Endothelial cell (in vitro differentiated cells): ENCODE measurements at places on chromosomes 11 and 22.

DNA sequence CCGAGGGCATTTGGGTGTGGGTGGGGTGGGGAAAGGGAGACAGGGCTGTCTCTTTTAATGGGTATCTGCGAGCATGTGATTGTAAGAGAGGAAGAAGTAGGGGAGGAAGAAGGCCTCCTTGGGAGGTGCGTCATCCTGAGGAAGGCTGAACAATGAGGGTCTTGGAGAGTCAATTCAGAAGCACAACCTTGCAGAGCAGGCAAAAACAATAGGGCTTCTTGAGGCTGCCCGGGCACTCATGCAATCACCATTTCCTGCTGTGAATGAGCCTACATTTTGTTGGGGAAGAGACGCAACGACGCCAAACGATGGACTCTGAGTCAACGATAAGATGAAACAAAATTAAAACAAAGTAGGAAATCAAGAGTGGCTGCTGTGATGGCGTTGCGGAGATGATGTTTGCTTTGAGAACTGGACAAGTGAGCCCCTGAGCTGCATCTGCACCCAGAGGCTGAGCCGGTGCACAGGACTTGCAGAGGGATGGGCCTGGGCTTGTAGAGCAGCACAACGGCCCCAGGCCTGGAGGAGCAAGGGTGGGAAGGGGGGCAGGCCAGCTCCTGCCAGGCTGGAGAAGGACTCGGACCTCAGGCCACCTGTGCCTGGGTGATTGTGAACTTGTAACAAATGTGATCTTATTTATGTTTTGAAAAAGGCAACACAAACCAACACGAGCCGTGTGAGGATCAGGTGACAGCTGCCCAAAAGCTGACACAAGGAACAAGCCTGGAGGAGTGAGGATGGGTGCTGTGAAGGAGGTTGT, 92.3 kb upstream of the B3GAT1 start:
- DNase-seq: no peak

DNA sequence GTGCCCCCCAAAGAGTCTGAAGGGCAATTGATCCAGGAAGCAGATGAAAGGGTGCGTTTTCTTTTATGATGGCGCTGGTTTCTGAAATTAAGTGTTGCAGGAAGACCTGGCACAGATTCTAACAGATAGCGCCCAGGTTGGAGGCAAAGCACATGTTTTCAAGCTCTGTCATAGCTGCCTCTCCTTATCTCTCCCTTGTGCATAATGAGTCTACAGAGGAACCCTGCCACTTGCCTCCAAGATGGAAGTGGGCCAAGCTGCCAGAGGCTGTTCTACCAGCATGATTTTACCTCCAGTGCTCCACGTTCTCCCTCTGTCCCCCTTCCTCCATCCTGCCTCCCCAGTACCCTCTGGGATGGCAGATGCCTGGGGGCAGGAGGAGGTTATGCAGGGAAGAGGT, 30.0 kb upstream of the TLCD5 start:
- DNase-seq: no peak

- no peak for DNase-seq
Measured at GRCh38 chr11:115764176-115764575, 260.0 kb upstream of the CADM1 start.

GRCh38 chr22:31734512-31734911, 15.4 kb downstream of the PRR14L start:
- no peak for DNase-seq

- DNase-seq: no peak
Measured at GRCh38 chr11:10409207-10409661, 45.8 kb upstream of the AMPD3 start.

DNA sequence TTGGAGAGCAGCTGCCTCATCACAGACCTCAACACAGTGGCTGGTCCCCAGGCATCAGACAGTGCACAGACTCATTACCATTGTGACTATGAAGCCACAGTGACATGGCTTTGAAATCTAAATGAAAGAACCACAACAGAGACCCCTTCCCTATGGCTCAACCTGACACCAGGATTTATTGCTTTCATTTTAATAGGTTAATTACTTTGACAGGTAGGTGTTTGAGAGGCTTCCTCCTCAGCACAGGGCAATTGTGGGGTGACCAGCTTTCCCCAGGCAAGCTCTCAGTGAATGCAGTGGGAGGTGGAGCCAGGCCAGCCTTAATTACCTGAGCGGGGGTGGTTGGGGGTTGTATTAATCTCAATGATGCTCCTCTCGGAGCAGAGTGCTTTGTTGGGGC, 102.3 kb downstream of the CHST1 start:
- DNase-seq: no peak

DNA sequence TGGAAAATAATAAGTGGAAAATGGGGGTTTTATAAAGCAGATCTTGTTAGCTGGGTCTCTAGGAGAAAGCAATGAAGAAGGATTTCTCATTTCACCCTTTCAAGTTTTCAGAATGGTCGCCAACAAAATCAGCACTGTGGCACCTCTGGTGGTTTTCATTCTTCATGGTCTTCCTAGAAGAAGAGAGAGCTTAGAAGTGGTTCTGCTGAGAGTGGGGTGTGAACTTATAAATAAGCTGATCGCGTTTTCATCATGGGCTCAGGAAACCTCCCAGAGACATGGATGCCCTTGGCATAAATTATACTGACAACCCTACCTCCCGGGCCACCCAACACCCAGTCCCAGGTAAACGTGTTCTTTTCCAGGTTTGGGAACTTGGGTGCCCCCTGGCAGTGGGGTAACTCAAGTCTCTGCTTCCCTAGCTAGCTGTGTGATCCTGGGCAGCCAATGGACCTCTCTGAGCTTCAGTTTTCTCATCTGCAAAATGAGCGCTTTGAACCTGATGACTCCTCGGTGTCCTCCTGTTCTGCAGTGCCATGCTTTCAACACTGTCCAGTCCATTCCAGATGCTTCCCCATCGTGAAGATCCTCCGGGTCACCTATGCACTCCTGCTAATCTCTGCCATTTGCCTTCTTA, 72.6 kb upstream of the GRAMD1B start:
- no peak for DNase-seq

DNA sequence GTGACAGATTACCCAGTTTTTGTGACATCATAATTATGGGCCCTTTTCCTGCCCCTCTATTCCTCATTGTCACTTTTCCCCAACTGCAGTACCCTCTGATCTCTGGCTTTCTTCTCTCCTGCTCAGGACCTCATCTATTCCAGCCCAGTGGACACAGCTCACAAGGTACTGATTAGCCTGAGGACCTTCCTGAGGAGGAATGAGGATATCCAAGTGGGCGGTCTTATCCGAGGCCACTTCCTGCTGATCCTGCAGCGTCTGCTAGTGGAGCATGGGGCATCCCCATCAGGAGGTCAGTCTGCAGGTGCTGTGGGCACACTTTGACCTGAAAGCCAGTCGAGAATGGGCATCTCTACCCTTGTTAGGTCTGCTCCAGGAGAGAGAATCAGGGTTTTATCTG, 24.5 kb upstream of the CCDC134 start:
- DNase-seq: no peak

DNA sequence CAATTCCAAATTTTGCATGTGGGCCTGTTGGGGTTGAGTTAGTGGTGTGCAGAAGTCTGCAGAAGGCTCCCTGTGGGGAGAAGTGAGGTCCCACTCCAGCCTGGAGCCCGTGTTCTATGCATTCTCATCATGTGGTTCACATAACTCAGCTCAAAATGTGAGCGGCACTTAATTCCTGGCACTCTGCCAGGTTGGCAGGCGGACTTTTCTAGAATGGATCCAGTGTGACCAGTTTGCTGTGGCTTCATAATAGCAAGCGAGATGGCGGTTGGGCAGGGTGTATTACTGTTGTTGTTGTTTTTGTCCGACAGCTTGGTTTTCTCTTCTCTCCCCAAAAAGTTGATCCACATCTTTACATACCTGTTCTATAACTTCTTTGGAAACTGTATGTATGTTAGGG, 146.8 kb upstream of the TTC12 start:
- no peak for DNase-seq

DNA sequence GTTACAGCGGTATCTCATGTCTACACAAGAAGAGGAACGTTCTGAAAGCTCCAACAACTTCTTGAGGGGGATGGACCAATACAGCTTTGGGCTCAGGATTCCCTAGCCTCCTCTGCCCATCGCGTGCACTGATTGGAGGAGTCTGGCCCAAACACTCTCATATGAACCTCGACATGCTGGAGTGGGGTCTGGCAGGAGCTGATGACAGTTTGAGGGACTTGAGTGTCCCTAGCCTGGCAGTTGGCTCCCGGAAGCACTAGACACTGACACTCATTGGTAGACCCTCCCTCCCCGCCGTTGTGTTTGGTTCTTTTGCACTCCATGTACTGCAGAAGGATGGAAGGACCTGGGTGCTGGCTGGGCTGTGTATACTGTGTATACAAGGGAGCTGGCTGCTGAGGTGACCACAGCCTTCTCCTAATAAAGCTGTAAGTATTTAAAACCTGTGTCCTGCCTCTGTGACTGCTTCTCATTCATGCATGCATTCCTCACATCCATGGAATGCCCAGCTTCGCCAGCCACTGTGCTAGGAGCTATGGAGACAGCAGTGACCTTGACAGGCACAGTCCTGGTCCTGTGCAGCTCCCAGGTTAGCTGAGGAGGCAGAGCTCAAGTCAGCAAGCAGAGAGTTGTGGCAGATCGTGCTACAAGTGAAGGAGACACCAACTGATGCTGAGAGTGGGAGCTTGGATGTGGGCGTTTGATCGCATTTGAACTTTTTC, 27.9 kb downstream of the ADAMTS15 start:
- no peak for DNase-seq

- no peak for DNase-seq
Measured at GRCh38 chr22:18927020-18927419, 9.1 kb downstream of the PRODH start.

GRCh38 chr11:62925308-62925707, 4.1 kb upstream of the CHRM1 start:
- DNase-seq: no peak

DNA sequence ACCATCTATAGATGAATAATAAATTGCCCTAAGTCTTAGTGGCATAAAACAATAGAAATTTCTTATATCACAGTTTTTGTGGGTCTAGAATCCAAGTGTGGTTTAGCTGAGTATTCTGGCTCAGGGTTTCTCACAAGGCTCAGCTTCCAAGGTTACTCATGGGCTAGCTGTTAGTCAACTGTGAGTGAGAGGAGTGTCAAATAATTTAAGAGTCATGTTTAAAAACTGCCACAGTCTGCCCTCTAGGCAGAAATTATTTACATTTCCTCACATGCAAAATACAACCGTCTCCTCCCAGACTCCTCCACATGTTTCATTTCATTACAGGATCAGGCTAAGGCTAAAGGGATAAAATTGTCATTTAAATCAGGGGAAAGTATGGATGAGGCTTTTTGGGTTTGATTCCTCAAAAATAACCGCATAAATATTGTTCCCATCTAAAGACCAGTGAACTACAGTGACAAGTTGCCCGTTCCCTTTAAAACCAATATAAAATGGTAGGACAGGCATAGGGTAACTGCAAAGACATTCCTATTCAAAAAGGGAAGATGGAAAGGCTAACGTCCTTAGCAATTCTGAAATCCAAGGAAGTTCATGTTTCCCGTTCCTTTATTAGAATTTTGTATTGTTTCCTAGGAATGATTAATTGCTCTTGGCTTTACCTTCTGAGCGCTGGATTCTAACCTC, 324.3 kb downstream of the DYNC2H1 start:
- DNase-seq: no peak

DNA sequence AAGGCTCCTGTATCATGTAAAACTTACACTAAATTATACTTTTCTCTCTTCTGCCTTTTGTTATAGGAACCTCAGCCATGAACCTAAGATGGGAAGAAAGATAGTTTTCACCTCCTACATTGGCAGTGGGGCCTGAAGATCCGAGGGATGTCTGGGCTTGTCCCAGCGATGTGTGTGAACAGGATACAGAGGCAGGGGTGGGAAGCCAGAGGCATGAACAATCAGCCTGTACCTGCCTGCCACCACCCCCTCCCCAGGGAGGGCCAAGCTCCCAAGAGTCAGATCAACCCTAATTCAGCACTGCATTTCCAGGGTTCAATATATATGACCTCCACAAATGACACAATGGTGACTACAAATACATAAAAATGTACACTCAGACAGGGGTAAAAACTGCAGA, 9.4 kb downstream of the KIAA0930 start:
- no peak for DNase-seq

DNA sequence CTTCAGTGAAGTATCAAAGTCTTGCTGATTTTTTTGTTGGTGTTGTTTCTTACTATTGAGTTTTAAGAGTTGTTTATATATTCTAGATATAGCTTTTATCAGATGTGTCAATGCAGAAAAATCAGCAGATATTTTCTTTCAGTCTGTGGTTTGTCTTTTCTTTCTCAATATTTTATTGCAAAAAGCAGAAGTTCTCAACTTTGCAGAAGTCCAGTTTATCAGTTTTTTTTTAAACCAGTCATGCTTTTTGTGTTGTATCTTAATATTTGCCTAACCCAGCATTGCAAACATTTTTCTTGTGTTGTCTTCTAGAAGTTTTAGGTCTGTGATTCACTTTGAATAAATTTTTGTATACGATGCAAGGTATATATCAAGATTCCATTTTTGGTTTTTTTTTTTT, 7.0 kb downstream of the ASRGL1 start:
- no peak for DNase-seq
